ENCODE measurements at places on chromosomes 6 and 20.

DNA sequence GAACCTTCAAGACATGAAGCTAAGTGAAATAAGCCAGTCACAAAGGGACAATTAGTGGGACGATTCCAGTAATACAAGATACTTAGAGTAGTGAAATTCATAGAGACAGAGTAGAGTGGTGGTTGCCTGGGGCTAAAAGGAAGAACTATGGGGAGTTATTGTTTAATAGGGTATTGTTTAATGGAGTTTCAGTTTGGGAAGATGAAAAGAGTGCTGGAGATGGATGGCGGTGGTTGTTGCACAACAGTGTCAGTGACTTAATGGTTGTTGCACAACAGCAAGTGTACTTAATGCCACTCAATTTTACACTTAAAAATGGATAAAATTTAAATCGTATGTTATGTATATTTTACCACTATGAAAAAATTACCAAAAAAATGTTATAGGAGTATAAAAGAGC lies 209.7 kb upstream of the TENT5A start:
- DNase-seq, result no peak

- no peak for DNase-seq
These were observed 45.6 kb upstream of the BEND6 start for GRCh38 chr6:56909115-56909907.

GRCh38 chr20:37418591-37419109 lies 72.7 kb downstream of the SRC start:
- DNase-seq, result no peak

- DNase-seq, result no peak
These were observed 3.8 kb upstream of the WFDC12 start for GRCh38 chr20:45128099-45128498.

GRCh38 chr20:36469973-36470372 lies 71.3 kb upstream of the MYL9 start:
- no peak for DNase-seq

DNA sequence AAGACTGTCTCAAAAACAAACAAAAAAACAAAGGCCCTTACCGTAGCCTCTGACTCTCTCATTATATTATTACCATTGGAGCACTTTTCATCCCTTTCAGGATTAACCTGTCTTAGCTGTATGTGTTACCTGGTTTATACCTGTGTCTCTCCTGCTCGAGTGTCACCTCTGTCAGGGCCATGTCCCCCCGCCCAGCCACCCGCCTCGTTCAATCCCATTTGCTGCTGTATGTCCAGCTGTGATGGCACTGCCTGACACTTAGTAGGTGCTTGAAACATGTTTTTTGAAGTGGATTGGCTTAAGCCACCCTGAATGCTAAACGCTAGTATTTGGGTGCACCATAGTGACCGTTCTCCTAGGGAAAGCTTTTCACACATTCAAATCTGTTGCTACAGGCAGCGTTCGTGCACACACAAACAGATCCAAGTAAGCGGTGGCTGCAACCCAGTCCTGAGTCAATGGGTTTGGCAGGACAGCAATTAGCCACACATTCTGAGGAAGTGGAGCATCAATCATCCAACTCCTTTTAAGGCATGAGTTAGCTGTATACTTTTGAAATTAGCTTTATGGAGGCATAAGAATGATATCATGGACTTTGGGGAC lies 98.9 kb upstream of the ZNF217 start:
- no peak for DNase-seq

DNA sequence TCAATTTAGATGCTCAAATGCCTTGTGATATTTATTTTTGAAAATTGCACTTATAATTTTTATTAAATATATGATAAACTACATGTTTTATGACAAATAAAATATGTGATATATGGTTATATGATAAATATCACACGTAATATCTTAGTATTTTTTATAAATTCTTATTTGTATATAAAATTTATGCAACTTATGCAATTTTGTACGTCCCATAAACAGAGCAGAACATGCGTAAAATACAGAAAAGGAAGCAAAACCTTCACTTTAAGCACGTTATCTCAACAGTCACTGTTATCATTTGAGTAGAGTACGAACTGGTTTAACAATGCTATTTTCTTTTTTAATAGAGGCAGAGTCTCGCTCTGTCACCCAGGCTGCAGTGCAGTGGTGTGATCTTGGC lies 15.7 kb upstream of the ADRM1 start:
- DNase-seq, result no peak

DNA sequence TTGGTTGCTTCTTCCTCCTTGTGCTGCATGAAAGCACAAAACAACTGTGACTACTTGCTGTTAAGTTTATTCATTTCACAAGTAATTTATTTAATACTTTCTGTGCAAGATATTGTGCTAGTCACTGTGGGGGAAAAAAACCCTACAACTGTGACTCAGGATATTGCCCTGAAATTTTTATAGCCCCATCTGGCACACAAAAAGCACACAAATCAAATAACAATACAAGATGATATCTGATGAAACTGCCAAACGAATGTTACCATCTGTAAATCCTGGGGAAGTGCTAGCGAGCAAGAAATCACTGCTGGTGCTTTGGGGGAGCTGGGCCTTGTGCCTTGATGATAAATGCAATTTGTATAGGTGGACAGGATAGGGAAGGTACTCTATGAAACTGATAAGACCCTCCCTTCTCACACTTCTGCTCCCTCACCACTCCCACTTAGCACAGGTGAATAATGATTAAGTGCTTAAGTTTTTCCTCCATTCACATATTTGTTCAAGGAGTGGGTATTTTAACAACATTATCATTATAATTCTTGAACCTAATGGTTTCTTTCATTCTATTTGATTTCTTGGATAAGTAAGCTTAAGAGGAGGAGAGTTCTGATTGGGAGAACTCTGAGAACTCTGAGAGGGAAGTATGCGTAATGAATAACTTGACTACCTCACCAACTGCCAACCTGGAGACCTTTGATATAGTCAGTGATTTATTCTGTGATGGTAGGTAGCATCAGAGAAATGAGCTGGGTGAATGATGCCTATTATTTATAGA lies 115.3 kb downstream of the RTN4IP1 start:
- DNase-seq, result no peak

- peak; percentile 36 for DNase-seq
These were observed 1.4 kb downstream of the BTN1A1 start for GRCh38 chr6:26501482-26501986.

DNA sequence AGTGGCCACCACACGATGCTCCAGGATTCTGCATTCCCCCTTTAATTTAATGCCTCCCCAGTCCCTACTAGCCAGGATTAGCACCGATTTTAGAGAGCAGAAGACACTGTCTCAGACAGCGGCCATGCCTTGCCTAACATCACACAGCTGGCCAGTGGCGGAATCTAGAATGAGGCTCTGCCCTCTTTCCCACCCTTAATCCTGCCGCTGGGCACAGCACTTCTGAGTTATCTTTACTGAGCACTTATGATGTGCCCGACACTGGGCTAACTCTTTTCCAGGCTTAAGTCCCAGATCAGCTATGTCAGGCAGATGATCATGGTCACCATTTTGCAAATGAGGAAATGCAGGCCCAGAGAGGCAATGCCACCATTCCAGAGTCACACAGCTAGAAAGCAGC lies 5.6 kb upstream of the BPIFA2 start:
- no peak for DNase-seq

DNA sequence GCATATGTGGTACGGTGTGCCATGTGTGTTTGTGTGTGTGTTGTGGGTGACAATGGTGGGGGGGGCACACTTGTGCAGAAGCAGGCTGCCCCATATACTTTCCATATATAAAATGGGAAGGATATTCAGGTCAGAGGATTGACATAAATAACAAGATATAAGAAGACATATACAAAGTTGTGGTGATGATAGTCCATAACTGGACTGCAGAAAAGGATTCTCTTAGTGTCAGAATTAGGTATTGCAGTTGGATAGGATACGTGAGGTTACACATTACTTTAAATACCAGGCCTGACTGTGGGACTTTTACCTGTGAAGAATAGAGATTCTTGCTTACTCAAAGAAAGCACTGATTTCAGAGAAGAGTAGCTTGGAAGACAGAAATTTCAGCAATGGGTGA lies 1260.3 kb downstream of the EPHA7 start:
- no peak for DNase-seq

DNA sequence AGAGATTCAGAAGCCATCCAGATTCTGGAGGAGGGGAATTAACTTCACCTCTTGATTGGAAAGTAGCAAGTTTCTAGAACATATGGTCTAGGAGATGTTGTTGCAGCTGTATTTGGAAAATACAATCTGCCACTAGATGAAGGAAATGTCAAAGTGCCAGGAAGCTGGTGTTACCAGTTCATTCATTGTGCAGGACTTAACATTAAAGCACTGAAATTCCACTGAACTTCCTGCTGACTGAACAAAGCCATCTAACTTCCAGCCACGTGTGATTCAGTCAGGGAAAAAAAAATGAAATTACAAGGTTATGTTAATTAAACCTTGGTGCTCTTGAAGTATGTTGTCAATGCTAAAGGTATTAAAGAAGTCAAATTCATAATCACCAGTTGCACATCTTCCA lies 321.5 kb upstream of the SASH1 start:
- DNase-seq, result no peak

DNA sequence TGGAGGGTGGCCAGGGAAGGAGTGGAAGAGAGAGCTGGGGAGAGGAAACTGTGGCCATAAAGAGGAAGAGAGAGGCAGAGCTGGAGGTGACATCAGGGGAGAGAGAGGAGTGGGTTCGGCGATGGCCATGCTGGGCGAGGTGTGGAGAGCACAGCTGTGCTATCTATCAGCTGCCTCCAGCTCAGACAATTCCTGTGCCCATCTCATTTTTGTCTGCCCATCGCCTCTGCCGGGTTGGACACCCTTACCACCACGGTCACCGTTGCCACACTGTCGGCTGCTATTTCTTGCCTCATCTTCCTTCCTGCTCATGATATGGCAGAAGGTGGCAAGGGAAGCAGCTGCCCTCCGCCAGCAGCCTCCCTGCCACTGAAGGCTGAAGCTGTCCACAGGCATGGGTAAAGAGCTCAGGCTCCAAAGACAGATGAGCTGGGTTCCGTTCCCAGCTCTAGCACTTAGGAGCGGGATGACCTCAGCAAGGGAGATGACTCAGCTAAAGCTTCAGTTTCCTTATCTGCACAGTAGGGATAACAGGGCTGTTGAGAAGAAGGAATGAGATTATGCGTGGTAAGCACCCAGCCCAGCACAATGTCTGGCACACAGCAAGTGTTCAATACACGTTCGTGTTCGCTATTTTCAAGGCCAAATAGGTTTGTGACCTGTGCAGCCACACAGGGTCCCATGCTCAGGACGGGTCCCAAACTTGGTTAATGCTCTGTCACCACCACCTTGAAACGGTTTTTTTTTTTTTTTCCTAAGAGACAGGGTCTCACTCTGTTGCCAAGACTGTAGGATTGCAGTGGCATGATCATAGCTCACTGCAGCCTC lies 21.9 kb upstream of the TAF8 start:
- no peak for DNase-seq

DNA sequence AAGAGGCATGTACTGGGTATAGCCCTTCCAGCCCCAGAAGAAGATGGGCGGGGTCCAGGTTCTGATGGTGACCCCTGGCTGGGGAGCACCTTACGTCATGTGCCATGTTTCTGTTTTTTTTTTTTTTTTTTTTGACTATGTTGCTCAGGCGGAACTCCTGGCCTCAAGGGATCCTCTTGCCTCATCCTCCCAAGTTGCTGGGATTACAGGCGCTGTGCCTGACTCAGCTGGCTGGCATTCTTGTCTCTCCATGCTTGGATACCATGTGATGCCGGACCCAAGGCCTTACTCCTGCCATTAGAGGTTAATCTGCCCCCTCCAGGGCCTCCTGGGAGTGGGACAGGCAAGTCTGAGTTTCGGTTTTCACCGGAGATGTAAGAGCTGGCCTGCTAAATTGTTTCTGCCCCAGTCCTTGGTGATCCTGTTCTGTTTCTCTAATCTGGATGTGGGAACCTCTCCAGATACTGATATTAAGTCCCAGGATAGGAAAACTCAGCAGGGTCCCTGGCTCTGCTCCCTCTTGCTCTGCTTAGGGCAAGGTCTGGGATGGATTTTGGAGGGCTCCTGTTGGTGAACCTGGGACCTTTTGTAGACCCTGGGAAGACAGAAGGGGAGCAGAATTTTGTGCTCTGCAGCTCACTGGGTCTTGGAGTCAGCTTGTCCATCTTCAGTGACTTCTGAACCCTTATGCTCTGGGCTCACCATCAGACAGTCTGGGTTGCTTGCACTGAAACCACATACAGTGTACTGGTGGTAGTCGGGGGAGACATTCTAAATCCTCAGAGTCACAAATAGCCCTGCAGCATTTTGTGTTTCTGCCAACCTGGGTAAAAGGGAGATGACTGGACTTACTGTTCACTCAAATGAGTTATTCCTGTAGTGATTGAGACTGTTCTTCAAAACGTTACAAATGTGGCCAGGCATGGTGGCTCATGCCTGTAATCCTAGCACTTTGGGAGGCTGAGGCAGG lies 45.1 kb downstream of the PTK7 start:
- no peak for DNase-seq

GRCh38 chr6:69974193-69974592 lies 107.8 kb downstream of the COL19A1 start:
- DNase-seq, result no peak

GRCh38 chr6:150788089-150788488 lies 77.4 kb upstream of the MTHFD1L start:
- DNase-seq, result no peak

- no peak for DNase-seq
These were observed 838.4 kb downstream of the DHX35 start for GRCh38 chr20:39800548-39800947.

GRCh38 chr6:147077251-147077650 lies 127.0 kb upstream of the STXBP5 start:
- DNase-seq, result no peak

DNA sequence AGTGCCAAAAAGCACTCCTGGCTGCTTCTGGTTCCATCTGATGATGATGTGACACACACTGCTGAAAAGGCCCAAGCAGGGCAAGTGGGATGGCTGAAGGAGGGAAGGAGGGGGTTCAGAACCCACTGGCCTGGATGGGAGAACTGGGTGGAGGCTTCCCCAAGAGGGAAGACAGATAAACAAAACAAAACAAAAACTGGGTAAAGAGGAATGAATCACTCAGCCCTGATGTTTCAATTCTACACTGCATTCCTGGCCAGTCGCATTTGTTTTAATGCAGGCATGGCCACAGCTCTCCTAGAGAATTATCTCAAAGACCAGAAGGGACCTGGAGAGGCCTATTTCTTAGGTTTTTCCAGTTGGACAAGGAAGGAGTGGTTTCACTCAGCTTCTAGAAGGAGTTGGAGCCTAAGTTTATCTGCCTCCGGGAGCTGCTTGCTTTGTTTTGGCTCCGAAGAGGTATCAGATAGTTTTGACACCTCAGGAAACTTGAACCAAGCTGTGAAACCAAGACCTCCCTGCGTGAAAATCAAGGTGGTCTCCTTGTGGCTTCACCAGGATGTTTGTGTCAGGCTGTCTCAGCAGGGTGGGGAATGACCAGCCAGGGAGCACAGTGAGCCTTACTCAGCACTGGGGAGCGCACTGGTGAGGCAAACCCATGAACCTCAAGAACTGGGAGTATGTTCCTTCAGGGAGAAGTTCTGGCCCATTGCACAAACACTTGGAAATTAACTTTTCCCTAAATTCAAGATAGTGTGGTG lies 16.1 kb downstream of the TTPAL start:
- no peak for DNase-seq

GRCh38 chr6:130679684-130680083 lies 147.5 kb upstream of the SMLR1 start:
- DNase-seq, result no peak

- no peak for DNase-seq
These were observed 83.7 kb downstream of the HMGCLL1 start for GRCh38 chr6:55495277-55495676.

GRCh38 chr6:144161975-144162374 lies 11.7 kb downstream of the STX11 start:
- no peak for DNase-seq

All from stimulated activated CD4-positive, alpha-beta T cell treated with anti-CD3 and anti-CD28 coated beads, Interleukin-4, amount 100 ng/mL, for 1 hour (primary cell).